Astrocyte (in vitro differentiated cells and primary cell): ENCODE measurements at places on chromosomes 11 and 22.

DNA sequence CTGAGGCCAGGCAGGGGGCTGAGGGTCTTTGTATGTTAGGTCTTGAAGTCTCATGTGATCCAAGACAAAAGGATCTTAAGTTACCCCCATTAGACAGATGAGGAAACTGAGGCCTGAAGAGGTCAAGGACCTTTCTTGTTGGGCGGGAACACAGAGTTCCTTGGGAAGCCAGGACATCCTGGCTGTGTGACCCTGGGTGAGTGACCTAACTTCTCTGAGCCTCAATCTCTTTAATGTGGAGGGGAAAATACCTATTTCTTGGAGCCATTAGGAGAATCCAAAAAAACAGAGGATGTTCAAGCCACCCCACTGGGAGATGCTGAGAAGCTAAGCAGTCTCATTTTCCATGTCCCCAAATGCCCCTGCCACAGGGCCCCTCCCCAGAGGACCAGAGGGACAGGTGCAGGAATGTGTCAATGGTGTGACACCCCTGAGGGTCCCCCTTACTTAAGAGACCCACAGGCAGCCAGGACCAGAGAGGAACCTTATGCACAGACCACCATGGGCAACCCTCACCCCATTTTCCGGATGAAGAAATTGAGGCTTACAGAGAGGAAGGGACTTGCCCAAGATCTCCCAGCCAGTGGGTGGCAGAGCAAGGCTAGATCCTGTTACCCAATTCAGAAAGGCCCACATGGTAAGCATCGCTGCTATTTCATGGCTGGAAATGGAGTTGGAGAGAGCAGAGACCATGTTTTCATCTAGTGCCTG lies 8.0 kb downstream of the RAC2 start:
- no peak for DNase-seq

- DNase-seq = no peak
Measured at GRCh38 chr11:27410272-27410671, 47.3 kb upstream of the CCDC34 start.

DNA sequence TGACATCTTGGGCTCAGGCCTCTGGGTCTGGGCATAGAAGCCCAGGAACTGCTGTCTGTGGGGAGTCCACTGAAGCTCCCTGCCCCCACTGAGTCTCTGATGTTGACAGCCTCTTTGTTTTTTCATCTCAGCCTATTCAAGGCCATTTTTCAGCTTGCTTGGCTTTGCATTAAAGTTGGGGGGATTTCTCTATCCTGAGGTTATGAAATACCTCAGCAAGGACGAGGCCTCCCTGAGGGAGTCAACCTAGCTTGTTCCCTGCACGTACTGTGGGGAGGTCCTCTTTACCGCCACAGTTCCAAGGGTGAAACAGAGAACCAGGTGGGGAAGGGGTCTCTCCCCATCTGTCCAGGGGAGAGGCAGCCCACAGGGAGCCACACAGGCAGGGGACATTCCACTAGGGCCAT lies 8.4 kb downstream of the KCNQ1OT1 start:
- no peak for DNase-seq

- peak; percentile 65 for DNase-seq
Measured at GRCh38 chr11:128157423-128158298, 429.7 kb downstream of the ETS1 start.

- DNase-seq = no peak
Measured at GRCh38 chr11:72805216-72805615, 9.0 kb upstream of the ATG16L2 start.

DNA sequence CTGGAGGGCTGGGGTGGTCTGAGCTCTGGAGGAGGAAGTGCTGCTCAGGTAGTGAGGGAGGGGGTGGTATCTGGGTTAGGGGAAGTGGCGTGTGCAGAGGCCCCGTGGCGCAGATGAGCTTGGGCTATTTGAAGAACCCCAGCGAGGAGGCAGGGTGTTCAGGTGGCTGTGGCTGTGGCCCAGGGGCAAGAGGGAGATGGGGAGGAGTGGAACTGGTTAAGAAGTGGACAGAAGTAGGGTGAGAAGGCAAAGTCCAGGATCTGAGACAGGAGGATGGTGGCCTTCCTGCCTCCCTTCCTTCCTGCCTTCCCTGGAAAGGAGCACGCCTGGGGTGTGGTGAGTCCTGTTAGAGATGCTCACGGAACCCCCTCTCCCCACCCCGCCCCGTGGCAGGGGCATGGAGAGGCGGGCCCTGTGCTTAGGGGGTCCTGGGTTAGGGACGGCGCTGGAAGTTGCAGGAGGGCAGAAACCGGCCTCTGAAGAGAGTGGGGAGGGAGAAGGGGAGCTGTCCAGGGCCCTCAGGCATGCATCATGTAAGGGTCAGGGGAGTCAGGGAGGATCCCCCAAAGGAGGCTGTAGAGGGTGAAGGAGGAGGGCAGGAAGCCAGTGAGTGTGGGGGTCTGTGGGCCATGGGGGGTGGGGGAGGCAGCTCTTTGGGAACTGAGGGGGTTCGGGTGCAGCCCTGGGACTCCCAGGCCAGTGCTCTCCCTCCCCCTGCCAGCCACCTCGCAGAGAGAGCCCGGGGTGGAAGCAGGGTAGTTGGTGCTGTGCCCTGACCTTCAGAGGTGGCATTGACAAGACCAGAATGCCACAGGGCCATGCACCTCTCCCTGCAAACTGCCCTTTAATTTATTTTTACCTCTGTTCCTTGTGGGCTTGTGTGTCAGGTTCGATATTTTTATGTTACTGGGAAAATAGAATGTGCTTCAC lies 63.7 kb upstream of the PARVG start:
- DNase-seq = no peak
